ENCODE measurements at places on chromosomes 3 and 15. TPM values are rescaled to one million over a fixed set of nuclear protein-coding genes. Genes with fewer than 3 reads are reported as not detected.

C3orf20 gene
- total RNA-seq, result not detected

CEMIP gene
- 0.07 TPM for total RNA-seq

STAC gene
- total RNA-seq, result 17.5 TPM

HTR3D gene
- total RNA-seq, result not detected

UBA7 gene
- 6.3 TPM for total RNA-seq

BFSP2 gene
- 0.96 TPM for total RNA-seq

Measured in kidney epithelial cell (primary cell).